Stimulated activated CD4-positive, alpha-beta T cell treated with anti-CD3 and anti-CD28 coated beads, Interleukin-4, amount 100 ng/mL, for 48 hours (primary cell): ENCODE measurements at places on chromosomes 5 and 9.

- no peak for DNase-seq
Observed at GRCh38 chr9:87063871-87064270, 116.6 kb upstream of the GAS1 start.

- no peak for DNase-seq
Observed at GRCh38 chr9:88957526-88957925, 33.7 kb upstream of the S1PR3 start.

DNA sequence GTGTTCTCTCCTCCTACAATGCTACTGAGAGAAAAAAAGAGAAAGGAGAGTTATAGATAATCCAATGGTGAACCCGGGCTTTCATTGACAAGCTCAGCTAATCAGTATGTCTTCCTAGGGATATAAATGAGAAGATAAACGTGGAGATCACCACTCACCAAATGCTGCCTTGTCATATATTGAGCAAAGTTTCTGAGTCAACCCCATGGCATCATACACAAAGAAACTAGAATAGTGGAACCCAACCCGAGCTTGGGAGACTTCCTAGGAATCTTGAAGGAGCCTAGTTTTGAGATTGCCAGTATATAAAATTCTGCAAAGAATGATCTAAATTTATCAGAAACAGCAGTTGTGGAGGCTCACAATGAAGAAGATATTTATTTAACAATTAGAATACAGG lies 47.8 kb downstream of the PTPN3 start:
- no peak for DNase-seq

GRCh38 chr5:80985600-80986228 lies 25.6 kb downstream of the RASGRF2 start:
- no peak for DNase-seq

DNA sequence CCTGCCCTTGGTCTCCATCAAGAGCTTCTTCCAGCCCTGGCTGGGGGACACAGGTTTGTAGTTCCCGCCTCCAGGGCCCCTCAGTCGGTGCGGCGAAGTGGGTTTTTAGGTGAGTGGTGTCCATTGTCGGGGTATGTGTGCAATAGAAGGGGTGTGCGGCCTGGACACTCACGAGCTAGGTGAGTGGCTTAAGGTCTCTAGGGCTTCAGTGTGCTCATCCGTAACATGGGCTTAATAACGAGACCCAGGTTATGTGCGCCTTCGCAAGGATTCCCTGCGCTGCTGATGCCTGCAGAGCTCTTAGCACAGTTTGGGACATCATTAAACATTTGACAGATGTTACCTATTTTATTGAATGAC lies 656 bp downstream of the CEP78 start:
- no peak for DNase-seq

DNA sequence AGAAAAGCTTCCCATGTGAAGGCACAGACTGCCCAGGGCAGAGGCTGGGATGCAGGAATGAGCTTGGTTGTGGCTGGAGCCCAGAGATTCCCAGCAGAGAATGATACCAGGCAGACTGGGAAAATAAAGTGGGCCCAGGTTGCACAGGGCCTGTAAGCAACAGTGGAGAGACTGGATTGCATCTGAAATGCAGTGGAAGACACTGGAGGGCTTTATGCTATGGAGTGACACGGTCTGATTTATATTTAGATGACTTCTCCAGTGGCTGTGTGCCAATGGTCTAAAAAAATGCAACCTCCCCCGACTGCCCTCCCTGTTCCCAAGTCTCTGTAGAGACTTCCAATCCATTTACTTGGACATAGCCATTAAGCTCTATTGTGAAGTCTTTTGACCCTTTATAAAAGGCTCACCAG lies 951.1 kb upstream of the DMAC1 start:
- no peak for DNase-seq

- DNase-seq, result no peak
Observed at GRCh38 chr5:150022158-150022531, 21.6 kb downstream of the HMGXB3 start.

DNA sequence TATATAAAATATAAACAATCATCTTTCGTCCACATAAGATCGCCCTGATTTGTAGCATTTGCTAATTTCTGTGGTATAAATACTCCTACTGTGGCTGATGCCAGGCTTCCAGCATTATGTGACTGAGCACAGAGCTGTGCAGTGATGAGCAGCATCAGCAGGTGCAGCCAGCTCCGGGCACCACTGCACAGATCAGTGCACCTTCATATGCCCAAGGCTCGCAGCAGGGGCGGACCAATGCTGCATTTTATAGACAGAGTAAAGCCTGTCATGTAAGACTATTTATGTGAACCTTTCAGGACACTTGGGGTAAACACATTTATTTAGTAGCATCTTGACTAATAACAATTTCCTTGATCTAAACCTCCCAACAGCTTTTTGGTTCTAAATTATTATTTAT lies 53.1 kb downstream of the LMNB1 start:
- DNase-seq, result no peak

GRCh38 chr5:152688561-152689249 lies 283.6 kb upstream of the NMUR2 start:
- no peak for DNase-seq

DNA sequence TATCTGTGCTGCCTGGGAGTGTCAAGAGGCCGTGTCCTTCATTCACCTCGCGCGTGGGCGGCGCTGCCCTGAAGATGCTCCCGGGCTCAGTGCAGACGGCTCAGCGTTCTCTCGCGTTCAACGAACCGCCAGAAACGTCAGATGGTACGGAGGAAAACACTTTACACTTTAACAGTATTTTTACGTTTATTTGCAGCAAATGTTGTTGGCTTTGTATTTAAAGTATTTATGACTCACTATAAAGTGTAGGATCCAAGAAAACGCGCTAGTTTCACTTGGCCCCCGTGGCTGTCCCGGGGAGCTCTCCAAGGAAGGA lies 544 bp upstream of the ERCC6L2 start:
- peak; percentile 70 for DNase-seq

- DNase-seq, result no peak
Observed at GRCh38 chr9:81829195-81829882, 98.9 kb upstream of the SPATA31D4 start.

- no peak for DNase-seq
Observed at GRCh38 chr9:135078361-135078821, 9.1 kb upstream of the OLFM1 start.

DNA sequence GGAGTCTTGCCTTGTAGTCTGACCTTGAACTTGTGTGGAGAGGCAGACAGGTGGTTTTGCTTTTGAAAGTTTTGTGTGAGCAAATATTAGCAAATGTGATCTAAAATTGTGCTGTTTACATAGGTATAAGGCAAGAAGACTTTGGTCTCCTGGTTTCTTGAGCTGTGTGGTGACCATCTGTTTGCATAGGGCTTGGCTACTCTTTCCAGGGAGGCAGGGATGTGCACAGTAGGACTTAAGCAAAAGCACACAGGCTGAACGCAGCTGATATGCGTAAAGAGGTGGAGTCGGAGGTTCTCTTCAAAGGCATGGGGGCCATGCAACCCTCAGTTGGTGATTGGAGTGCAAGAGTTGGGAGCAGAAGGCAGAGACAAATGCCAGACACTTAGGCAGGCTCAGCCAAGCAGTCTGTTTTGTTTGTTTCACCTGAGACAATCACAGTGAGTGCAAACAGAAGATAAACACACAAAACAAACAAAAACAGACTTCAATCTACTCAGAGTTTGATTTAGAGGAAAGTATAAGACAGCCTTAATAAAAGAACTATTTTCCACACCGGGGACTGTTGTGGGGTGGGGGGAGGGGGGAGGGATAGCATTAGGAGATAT lies 744.2 kb downstream of the MTRR start:
- DNase-seq, result no peak

DNA sequence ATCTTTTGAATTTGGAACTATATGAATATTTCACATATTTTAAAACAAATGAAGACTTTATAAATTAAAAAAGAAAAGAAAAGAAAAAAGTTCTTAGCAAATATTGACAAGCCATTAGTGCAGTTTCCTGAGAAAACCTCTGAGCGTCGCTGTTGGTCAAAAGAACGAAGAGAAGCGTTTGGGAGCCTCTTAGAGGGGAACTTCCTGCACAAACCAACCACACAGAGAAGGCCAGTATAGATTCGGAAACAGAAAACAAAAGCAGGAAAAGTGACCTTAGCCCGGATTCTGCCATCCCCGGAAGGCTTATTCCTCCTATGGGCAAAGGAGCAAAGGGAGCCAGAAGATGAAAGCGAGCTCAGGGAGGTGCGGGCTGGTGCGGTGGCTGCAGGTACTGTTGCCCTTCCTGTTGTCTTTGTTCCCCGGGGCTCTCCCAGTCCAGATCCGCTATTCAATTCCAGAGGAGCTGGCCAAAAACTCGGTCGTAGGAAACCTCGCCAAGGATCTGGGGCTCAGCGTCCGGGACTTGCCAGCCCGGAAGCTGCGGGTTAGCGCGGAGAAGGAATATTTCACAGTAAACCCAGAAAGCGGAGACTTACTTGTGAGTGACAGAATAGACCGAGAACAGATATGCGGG lies at the start of gene PCDHGB2:
TSS of gene PCDHGB2 (plus strand) at position 205 of the 637 bp plus-strand sequence. CDS start at position 347, 142 bp downstream.
- no peak for DNase-seq

GRCh38 chr9:114238891-114239875 lies 83.7 kb upstream of the ORM1 start:
- DNase-seq, result no peak

- no peak for DNase-seq
Observed at GRCh38 chr5:78001197-78001596, 225.1 kb upstream of the TBCA start.

DNA sequence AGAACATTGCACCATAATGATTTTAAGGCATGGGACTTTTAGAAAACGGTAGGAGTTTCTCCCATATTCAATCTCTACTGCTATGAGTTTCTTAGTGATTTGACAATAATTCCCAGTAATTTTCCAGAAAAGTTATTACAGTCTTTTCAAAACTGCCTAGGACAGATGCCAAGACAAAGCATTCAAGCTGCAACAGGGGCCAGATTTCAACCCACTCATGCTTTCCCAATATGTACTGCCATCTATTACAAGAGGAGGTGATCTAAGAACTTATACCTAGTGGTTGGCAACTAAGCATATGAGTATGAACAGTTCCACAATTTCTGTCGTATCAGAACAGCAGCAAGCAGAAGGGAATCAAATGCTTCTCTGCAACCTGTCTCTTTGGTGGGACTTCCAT lies 95.1 kb upstream of the TMED7 start:
- no peak for DNase-seq

- no peak for DNase-seq
Observed at GRCh38 chr5:16095612-16096011, 84.0 kb downstream of the MARCHF11 start.

DNA sequence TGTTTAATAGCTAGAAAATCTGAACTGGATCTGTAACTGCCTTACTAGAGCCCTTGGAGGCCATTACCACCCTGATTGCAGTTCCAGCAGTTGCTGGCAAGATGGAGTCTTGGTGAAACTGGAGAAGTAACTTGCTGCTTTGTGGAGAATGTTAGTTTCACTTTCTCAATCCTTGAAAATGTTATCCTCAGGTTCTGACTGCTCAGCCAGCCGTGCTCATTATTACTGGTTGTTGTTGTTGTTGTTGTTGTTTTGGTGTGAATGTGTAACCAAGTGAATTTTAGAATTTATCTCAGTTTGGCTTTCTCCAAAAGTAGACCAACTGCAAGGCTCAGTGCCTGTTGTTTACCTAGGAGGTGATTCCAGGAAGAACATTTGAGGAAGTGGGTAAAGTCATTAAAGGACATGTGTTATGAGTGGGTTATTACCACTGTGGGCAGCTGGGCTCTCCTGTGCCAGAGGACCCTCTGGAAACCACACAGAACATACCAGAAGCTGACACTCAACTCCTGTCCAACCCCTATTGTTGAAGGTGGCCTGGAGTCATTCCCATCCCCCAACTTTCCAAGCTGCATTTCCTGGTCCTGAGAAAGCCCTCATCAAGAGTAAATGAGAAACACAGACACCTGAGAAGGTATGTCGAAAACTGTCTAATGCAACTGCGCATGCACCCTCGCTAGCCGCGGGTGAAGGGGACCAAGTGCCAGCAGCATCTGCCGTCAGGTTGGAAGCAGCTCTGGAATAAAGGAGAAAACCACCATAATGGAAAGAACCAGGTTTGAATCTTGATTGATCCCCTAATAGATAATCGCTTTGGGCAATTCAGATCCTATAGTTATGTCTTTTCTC lies 111.6 kb downstream of the CMYA5 start:
- DNase-seq, result no peak

DNA sequence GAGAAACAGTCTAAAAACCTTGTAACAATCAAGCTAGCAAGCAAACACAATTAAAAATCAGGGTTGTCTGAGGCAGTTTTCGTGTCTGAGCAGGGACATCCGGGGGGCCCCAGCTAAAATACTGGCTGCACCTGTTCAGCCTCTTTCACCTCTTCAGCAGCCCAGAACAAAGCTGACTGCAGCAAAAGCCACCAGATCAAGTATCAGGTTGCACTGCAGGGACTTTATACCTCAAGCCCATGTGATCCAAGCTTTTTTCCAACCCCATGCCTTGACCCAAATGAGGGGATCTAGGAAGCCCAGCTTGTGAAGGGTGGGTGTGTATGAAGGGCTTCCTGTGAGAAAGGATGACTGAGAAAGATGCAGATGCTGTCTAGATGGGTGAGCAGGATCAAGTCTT lies 133.4 kb downstream of the SEMA6A start:
- DNase-seq, result no peak

DNA sequence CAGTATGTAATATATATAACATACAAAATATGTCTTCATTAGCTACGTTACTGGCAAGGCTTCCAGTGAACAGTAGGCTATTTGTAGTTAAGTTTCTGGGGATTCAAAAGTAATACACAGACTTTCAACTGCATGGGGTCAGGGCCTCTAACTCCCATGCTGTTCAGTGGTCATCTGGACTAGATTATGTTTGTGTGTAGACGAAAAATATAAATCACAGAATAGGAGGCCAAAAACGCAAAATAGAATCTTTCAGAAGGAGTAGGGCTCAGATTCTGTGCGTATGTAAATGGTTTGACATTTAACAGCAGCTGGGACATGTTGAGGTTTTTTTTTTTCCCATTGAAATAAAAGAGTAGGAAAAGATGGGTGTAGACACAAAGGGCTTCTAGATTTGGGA lies 1048.7 kb upstream of the WWC1 start:
- no peak for DNase-seq
